ENCODE measurements at places on chromosomes 2 and 18.

- DNase-seq: no peak
Observed at GRCh38 chr18:13486284-13486683, 240.1 kb downstream of the FAM210A start.

- DNase-seq: no peak
Observed at GRCh38 chr18:42437646-42438045, 482.6 kb downstream of the PIK3C3 start.

GRCh38 chr18:25340762-25341161 is 11.2 kb downstream of the ZNF521 start:
- DNase-seq: no peak

DNA sequence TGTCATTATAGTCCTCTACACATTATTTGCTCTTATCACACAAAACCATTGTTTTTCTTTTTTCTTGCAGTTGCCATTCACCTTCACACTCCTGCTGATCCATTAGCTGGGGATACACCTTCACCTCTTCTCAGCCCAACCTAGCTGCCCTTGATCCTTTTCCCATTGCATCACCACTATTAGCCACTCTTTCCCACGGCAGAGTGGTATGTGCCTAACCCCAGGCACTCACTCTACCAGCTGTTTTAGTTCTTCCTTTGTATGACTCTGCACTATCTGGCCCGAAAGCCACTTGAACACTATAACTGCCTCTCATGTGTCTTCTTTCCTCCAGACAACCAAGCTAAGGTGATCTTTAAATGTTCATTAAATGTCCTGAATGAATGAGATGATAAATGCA is 145.4 kb upstream of the PIK3C3 start:
- DNase-seq: peak; percentile 6

GRCh38 chr2:241063587-241063986 is 38.5 kb downstream of the MTERF4 start:
- DNase-seq: no peak

Data from NB4 (cell line).